Inflammatory macrophage treated with lipopolysaccharide for 4 hours (primary cell): ENCODE measurements at places on chromosomes 16 and 17.

DNA sequence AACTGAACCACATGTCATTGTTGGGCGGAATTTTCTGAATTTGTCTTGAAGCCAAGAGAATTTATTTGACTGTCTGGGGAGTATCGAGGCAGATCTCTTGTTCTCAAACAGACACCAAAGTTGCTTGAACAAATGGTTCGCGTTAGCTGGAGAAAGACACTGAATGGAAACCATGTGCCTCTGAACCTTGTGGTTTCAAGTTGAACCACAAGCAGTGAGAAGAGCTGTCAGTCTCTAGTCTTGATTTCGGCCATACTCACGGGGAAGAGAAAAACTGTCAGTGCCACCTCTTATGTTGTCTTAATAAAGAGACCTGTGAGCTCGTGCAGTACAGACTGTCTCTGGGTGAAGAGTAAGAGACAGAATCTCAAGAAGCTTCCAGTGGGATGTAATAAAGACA, 886.5 kb upstream of the SOX9 start:
- no peak for DNase-seq

DNA sequence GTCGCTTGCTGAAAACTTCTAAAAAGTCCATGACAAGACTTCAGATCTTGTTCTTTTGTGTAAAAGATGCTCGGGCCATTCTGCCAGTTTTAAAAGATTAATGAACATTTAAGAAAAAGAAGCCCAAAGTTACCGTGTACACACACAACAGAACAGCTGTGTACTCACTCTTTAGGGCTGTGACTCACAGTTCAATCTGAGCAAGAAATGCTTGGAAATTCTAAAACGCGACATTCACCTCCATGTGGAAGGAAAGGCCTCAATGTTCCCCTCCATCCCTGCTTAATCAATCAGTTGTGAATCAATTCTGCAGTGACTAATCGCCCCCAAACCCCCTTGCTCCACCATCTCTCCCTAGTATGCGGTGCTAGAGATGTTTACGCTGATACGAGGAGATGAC, 609.9 kb upstream of the SALL1 start:
- no peak for DNase-seq

DNA sequence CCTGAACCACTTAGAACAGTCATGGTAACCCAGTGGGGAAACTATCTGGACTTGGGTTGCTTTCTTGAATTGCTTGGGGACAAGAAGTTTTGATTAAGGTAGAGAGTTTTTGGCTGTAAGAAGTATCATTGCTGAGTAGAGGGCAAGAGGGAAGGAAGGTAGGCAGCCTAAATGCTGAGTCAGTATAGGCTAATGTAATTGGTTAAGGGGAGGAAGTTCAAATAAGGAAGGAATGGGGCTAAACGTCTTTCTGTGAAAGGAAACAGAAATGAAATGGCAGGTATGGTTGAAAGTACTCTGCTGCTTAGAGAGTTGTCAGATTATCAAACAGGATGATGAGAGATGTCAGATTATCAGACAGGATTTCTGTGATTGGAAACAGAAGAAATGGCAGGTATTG, 20.3 kb downstream of the KPNB1 start:
- DNase-seq, result peak; percentile 51

- DNase-seq, result peak; percentile 93
Observed at GRCh38 chr17:34308371-34308770, 10.9 kb upstream of the CCL8 start.

DNA sequence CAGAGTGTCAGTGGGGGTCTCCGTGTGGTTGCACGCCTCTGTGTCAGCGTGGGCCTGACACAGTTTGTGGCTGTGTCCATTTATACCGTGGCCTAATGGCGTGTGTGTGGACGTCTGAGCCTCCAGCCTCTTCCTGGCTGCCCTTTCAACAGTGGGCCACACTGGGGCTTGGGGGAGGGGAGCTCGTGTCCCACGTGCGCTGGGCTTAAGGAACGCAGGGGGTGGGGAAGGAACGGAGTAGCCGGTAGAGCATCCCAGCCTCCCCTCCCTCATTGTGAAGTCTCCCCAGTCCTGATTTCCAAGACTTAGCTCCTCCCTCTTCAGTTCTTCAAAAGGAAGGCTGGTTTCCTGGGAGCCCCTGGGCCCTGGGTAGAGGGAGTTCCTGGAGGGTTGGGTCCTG, 9.5 kb upstream of the HES7 start:
- DNase-seq, result no peak

DNA sequence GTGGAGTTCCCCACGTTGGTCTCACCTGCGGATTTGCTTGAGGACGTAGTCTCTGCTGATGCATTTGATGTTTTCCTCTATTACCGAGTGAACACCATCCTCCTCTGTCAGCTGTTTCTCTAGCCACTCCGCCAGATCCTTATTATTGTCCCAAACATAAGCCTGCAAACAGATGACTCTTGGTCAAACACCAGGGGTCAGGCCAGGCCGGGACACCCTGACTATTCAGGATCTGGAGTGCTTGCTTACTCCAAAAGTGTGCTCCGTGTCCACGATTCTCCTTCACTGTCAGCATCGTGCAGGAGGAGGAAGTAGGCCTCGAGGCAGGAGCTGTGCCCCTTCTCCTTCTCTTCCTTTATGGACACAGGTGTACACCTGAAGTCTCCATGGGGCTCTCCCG, 140.2 kb downstream of the AATF start:
- no peak for DNase-seq

DNA sequence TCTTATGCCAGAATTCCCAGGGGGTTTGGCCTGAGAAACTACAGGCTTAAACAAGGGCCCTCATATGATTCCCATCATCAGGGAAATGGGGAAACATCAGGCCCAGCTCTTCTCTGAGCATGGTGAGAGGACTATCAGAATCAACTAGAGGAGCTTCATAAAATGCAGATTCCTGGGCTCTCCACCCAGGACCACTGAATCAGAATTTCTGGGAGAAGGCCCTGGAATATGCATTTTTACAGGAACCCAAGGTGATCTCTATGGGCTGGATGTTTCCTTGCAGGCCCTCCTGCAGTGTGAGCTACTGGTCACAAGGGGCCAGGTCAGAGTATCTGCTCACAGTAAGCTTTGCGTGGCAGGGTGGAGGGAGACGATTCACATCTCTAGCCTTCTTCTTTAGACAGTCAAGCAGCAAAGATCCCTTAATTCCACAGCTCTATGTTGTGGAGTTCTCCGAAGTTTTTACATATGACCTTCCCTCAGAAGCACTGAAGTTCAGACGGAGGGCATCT, 38.8 kb upstream of the HOXB13 start:
- DNase-seq, result no peak

DNA sequence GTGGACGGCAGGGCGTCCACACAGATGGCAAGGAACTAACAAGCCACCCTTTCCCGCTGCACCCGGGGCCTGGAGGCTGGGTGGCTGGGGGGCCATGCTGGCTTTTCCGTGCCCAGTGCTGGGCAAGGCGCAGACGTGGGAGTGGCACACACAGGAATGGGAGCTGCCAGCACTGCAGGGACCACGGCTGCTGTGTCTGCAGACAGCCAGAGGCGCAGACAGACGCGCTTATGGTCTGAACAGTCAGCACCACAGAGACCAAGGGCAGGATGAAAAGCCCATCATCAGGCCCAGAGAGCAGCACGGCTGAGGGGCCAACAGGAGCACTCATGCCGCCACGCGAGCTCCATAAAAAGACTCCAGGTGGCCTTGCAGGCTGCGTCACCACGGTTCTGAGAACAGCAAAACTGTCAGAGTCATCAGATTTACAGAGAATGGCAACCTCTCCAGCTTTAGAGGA, 24.0 kb downstream of the PDIA2 start:
- DNase-seq, result no peak

DNA sequence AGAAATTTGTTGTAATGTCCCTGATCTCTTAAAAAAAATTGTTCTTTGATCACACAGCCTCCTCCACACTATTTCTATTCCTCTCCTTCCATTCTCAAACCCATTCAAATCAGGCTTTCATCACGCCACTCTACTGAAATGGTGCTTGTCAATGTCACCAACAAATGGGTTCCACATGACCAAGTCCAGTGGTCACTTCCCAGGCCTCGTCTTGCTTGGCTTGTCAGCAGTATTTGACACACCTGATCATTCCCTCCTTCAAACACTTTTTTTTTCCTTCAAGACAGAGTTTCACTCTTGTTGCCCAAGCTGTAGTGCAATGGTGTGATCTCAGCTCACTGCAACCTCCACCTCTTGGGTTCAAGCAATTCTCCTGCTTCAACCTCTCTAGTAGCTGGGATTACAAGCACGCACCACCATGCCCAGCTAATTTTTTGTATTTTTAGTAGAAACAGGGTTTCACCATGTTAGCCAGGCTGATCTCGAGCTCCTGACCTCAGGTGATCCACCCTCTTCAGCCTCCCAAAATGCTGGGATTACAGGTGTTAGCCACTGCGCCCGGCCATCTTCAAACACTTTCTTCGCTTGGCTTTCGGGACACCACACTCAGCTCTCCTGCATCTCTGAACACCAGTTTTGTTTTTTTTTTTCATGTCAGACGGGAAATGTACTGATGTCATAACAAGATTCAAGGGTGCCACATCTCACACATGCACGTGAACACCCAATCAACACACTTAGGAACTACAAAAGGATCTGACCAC, 18.3 kb downstream of the NQO1 start:
- DNase-seq, result no peak

DNA sequence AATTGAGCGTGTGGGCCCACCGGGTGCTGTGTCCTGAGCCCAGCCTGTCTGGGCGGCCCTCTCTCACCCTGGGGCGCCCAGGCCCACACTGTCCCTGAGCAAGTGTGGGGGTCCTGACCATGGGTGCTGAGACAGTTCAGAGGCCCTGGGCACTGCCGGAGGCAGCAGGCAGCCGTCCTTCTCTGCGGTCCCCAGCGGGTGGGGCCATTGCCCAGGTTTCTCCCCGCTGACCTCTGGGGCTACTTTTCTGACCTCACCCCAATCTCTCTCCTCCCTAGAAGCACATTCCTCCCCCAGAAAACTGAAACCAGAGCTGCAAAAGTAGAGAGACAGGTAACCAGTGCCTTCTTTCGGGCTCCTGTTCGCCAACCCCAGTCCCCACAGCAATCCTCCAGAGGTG, 36.0 kb upstream of the PVALEF start:
- DNase-seq, result no peak

DNA sequence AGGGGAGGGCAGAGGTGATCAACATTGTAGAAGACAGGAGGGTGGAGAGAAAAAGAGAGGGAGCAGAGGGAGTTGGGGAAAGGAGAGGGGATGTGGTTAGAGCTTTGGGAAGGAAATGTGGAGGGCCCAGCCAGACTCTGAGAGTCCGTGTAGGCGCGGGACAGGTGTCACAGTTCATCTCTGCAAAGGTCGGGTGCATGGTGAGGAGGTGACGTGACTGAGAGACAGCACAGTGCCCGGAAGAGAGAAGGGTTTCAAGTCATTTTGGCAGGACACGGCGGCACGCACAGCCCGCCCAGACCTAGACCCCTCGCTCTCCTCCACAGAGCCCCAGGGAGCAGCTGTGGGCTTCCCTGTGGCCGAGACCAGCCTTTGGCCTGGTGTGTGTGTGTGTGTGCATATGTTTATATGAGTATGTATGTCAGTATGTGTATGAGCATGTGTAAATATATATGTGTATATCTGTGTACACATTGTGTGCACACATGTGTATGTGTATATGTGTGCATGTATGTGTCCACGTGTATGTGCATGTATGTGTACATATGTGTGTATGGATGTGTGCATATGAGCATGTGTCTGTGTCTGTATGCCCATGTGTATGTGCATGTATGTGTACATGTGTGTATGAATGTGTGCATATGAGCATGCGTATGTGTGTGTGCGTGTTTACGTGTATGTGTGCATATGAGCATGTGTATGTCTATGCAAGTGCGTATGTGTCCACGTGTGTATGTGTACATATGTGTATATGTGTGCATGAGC, 104.6 kb downstream of the SEC14L1 start:
- no peak for DNase-seq

DNA sequence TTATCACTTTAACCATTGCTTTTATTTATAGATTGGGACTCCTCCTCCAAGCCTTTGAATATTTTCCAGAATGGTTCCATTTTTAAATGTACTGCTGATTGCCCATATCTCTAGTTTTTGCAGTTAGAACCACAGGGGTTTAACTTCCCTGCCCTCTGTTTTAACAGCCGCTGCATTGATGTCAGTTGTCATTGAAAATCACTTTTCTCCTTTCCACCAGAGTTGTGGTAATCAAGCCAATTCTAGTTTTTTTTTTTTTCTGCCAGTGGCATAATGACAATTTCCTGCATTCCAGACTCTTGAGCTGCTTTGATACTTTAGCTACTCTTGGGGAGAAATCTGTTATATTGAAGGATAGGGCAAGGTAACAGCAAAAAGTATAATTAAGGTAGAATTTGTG, 91.5 kb downstream of the HS3ST4 start:
- DNase-seq, result no peak

- peak; percentile 51 for DNase-seq
Observed at GRCh38 chr17:33674685-33675084, 381.6 kb upstream of the ASIC2 start.

DNA sequence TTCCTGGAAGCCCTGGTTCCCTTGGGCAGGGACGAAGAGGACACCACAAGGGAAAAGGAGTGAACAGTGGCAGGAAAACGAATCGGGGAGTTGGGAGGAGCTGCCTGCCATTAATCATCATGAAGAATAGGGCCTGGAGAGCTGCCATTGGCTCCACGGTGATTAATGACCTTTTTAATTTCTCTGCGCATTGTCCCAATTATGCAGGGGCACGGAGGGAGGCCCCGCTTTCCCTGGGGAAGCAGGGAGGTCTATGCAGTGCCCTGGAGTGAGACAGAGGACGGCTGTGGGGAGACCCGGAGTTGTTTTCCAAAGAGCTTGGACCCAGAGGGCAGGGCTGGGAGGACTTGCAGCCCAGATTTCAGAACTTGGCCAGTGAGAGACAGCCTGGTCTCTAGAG, 338.9 kb upstream of the C16orf82 start:
- no peak for DNase-seq

DNA sequence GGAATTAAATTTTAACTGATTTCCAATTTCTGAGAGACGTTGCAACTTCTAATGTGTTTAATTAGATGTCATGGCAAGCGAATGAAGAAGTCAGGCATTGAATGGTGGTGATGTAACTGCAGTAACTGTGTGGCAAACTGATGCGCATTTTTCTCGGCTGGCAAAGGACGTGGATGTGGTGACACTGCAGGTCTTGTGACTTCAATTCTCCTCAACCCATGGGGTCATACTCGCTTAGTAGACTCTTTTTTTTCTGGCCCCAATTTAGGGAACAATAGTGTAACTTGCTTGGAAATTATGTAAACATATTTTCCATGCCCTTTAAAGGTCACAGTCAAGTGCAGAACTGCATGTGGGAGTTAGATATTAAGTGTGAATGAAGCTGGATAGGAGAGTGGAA, 1.9 kb upstream of the FAM20A start:
- DNase-seq, result peak; percentile 100

DNA sequence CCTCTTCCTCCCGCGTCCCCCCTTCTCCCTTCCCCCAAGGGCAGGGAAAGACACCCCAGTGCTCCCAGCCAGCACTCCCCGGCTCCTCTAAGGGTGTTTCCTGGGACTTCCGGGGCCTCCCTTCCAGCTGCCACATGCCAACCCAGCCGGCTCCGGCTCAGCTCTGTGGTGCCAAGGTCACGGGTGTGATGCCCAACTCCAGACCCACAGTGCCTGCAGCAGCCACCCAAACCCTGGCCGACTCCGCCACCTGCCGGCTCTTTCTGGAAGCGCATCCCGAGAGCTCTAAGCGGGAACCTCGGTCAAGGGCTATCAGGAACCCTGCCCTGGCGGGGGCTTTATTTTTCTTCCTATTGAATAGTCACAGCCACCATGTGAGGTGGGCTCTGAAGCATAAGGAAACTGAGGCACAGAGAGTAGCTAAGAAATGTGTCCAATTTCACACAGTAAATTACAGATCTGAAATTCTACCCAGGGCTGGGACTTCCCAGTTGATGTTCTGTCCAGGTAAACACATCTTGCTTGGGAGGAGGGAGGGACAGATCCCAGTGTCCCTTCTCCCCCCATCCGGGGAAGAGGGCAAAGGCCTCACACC, 3.3 kb upstream of the PPP1R1B start:
- DNase-seq, result peak; percentile 72

- DNase-seq, result no peak
Observed at GRCh38 chr16:85894266-85894665, 4.7 kb upstream of the IRF8 start.
